ENCODE measurements at places on chromosomes 12 and 14.

- no peak for DNase-seq
These were observed 1.5 kb downstream of the FOXG1 start for GRCh38 chr14:28767853-28768741.

- DNase-seq, result no peak
These were observed 25.5 kb upstream of the DTX1 start for GRCh38 chr12:113030875-113031525.

DNA sequence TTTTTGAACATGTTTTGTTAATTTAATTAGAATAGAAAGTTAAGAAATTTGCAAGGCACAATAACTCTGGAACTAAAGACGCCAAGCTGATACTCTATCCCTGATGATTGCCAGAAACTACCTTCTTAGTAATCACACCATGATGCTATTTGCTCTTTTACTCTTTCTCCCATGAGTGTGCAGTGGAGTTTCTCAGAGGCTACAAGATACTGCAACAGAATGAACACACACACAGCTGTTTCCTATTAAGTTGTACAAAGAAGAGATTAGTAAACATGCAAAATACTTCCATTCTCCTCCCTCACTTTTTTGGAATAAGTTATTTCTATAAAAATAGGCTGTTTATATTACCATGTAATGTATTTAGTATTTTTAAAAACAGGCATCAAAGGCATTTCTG is 1367.5 kb downstream of the AACS start:
- DNase-seq, result no peak

DNA sequence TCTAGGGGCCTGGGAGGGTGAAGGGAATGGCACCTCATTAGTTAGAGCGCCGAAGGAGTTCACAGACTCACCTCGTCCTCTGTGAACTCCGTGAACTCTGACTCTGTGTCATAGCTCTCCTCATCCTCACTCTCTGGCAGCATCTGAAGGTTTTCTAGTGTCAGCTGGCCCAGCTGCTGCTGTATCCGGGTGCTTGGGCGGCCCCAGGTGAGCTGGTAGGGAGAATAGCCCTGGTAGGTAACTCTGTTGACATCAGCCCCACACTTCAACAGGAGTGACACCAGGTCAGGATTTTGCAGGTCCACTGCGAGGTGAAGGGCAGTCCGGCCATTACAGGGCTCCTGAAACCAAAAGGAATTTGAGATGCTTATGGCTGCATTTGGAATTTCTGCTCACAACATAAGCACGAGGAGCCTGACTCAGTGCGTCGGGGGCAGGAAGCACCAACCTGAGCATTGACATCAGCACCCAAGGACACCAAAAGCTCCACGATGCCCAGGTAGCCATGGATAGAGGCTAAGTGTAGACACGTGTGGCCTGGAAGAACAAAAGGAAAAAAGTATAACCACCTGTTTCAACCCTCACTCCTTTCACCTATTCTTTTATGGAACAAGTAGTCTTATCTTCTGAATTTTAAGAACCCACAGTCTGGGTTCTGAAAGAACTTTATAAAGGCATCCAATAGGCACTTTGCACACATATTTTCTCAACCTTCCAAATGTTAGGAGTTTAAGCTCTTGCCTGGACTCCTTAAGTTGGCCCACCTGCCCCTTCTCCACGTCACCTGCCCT is 2.0 kb downstream of the NFKBIA start:
- DNase-seq, result no peak

DNA sequence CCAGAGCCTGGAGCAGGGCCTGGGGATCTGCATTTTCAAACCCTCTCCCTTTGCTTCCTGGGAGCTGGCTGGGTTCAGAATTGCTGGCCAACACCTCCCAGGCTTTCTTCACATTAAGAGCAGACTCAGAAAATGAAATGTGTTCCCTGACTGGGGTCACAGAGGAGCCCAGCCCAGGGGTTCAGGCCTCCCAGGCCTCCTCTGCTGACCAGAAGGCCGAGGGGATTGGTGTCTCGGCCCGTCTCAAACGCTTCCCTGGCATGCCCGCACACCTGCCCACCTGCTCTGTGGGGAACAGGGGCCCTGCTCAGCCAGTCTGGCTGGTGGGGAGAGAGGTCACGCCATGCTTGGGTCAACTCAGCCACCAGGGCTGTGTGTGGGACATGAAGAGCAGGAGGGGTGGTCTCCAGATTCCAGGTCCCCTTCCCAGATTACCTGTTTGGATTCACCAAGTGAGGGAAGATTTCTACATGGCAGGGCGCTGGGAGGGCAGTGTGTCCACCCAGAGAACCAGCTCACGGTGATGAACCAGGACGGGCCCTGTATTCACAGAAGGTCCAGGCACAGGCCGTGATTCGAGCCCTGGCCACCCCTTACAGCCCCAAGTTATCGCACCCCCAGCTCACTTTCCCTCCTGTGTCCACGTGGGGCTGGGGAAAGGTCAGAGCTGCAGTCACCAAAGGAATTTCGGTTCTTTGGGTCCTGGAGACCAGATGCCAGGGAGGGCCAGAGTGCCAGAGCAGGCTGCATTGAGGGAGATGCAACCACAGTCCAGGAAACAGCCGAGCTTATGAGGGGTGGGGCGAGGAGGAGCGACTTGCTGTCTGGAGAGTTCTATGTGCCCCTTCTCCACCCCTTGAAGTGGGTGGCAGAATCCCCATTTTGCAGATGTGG is 55.2 kb upstream of the RIN3 start:
- no peak for DNase-seq

All from activated CD4-positive, alpha-beta T cell treated with anti-CD3 and anti-CD28 coated beads for 1 hour (primary cell).